ENCODE measurements at places on chromosomes 4 and X. TPM values are rescaled to one million over a fixed set of nuclear protein-coding genes. Genes with fewer than 3 reads are reported as not detected.

DNA sequence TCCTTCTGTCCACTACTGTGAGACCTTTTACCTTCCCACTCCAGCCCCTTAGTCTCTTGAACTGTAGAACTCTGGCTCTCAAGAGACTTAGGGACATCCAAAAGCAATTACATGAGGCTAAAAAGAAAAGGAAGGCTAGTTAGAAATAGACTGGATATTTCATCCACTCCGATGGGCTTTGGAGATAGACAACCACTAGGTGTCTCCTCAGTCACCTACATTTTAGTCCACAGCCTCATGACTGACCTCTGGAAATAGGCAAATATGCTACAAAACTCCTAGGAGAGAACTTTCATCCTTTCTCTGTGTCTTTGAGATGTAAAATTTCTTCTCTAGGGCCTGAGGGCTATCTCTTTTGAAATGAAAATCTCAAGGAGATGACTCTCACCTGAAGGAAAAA, 45.1 kb upstream of the LAMP2 start:
- no peak for DNase-seq

The DCAF12L1 gene
- not detected for polyA plus RNA-seq

- no peak for DNase-seq
Measured at GRCh38 chrX:155923200-155923599, 42.1 kb downstream of the VAMP7 start.

The USP17L17 gene
- not detected for polyA plus RNA-seq

The ZBTB49 gene
- 1.9 TPM for polyA plus RNA-seq

GRCh38 chr4:158020176-158020575, 152.6 kb downstream of the GASK1B start:
- DNase-seq = peak; percentile 84

GRCh38 chr4:128234836-128235235, 52.8 kb downstream of the PGRMC2 start:
- DNase-seq = no peak

DNA sequence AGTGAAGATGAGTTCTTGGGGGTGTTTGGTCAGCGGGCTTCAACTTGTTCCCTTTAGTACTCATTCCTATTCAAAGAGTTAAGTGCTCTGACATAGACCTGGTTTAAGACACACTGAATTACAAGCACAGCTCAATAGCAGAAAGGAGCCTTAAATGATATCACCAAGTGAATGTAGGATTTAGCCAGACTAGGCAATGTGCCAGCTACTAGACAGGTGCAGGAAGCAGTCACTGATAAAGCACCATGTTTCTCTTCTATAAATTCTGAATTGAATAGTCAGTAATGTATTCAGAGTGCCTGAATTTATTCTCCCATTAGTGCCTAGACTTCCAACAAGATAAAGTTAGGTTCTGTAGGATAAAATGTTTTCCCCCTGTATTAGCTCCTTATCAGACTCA, 63.6 kb downstream of the ASB9 start:
- no peak for DNase-seq

GRCh38 chr4:105709081-105709450, 482 bp downstream of the GSTCD start:
- no peak for DNase-seq

The PCYT1B gene
- polyA plus RNA-seq = not detected

GRCh38 chr4:6128221-6128850, 72.0 kb downstream of the JAKMIP1 start:
- no peak for DNase-seq

- no peak for DNase-seq
Measured at GRCh38 chrX:13044441-13044840, at the start of gene FAM9C. TSS of gene FAM9C (minus strand) at chrX:13044620. CDS start at chrX:13043789, 831 bp downstream.

The FAM114A1 gene
- polyA plus RNA-seq = 184 TPM

GRCh38 chr4:149077181-149077580, 635.0 kb upstream of the NR3C2 start:
- no peak for DNase-seq

GRCh38 chr4:150216726-150217125, 138.5 kb downstream of the DCLK2 start:
- no peak for DNase-seq

DNA sequence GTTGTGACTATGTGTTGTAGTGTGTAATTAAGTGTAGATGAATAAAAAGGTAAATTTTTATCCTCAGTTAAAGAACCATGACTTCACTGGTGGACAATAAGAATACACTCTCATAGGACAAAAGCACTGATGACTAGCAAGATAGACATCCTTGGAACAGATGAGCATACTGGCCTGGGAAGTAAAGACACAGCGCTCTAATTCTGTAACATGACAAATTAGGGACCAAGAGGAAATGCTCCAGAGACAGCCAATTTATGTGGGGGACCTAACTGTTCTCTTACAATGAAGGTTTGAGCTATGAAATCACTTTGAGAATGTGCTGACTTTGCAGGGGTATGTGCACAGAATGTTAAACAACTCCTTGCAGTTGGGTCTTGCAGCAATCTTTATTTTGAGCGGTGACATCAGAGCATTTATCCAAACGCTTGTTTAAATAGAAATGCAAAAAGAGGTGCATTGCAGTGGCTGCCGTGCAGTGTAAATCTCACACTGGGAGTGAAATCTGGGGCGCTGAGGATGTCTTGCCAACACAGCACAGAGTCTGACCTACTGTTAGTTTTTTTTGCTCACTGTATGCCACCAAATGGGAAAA, 109.3 kb downstream of the MAGEC2 start:
- DNase-seq = no peak

DNA sequence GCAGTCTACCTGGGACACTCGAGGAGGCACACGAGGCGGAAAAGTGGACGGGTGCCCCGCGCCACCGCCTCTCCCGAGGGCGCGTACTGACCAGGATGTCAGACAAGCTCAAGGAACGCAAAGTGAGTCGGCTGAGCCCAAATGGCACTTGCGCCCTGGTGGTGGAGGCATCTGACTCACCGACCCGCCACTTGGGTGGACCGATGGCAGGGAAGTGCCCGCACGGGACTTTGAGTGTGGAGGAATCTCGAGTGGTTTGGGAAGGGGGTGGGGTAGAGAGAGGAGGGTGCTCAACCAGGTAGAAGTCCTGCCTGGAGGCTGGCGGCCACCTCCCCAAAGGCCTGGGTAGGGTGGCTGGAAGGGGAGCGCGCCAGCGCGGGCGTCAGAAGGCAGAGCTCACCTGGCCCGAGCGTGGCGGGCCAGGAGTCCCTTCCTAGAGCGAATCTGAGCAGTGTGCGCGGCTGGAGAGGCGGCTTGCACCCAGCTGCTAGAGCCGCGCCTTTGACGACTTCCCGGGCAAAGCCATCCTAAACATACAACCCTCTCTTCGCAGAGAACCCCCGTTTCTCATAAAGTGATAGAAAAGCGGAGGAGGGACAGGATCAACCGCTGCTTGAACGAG, 655 bp downstream of the HELT start:
- no peak for DNase-seq

- no peak for DNase-seq
Measured at GRCh38 chrX:18676050-18676449, 4.1 kb upstream of the RS1 start.

DNA sequence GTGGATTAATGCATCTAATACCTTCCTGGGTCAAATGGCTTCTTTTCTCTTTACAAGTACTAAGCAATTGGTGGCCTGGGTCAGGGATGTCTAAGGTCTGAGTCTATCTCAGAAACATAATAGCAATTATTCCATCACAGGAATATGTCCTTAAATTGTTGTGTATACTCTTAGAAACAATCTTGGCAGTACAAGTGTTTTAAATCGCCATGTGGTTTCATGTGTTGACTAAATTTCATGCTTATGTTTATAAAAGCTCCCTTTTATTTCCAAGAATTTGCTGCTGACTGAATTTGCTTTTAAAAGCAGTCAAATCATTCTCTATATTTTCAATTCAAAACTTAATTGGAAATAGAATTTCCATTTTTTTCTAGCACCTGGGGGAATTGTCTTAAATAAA, 125.3 kb upstream of the PACRGL start:
- DNase-seq = no peak

The FGFBP1 gene
- polyA plus RNA-seq = not detected

DNA sequence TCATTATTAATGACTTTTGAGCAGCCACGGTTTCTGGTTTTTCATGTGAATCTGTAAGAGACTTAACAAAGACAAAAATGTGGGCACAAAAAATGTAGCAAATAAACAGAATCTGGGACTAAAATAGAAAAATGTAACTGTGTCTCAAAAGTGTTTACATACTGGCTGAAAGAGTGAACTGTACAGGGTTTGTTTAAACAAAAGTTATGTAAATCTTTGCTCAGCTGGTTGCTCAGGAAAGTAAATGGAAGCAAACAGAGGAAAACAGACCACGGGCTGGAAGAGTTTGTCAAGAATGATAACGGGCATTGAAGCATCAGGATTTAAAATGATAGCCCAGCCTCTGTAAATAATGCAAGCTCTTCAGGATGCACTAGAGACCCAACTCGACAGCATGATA, 921.8 kb upstream of the FTHL17 start:
- no peak for DNase-seq

DNA sequence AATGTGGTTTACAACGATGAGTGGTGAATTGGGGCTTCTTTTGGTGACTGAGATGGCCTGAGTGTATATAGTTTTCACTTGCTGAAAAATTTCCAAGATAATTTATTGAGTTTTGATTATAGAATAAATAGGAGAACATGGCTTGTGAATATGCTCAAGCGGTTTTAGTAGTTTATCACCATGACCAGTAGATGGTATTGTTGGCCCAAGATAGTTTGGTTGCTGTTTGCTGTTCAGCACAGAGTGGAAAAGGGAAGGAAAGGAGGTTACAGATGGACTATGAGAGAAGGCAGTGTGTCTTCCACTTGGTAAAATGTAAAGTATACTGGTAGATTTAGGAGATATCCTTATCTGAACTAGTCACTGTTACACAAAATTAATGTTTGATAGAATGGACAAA, 55.8 kb upstream of the POU4F2 start:
- no peak for DNase-seq

DNA sequence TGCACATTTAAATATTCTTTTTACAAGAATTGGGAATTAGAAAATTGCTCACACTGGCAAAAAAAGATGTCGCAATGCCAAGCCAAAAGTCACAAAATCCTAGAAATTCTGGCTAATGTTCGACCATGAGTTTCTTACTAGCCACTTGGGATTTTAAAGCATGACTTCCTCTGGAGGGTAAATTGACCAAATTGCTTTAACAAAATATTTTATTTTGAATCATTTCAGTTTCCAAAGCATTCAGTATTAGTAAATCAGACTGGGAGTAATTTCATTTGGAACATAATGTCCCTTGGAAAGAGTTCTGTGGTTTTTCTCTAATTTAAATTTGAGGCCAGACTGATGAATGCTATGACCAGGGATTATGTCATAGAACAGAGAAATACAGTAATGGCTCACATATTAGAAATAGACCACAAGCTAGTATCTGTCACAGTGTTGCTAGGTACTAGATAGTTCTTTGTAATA, 7.6 kb upstream of the CXCL5 start:
- no peak for DNase-seq

GRCh38 chr4:86015412-86016350, 344.2 kb downstream of the MAPK10 start:
- no peak for DNase-seq

DNA sequence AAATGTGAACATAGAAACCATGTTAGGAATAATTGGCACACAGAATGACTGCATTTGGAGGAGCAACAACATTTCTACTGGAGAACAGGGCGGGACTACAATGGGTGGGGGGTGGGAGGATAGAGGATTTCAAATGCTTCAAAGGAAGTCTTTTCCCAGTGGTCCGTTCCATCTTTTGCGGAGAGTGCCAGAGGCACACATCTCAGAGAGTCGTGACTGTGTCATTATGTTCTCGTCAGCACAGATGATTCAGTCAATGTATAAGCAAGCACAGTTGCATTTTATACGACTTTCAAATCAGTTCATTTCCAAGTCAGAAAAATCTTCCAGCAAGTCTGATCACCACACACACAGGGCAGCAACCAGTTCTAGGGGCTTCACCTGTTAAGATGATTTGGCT, 22.7 kb upstream of the GPR50 start:
- no peak for DNase-seq

DNA sequence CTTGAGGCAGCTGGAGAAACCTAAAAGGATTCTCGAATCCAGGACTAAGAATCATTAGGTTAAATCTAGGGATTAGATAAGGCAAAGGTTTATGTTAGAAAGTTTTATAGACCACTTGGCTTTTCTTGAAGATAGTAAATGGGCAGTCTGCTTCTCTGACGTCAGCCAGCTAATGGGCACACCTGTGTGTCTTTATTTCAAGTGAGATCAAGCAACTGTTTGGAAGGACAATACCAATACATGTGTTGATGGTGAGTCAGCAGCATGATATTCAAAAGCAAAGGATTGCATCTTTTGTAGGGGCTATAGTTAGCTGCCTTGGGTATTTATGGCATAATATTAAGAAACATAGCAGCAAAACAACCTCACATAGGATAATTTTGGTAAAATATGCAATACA, 46.5 kb upstream of the GRPR start:
- DNase-seq = no peak

DNA sequence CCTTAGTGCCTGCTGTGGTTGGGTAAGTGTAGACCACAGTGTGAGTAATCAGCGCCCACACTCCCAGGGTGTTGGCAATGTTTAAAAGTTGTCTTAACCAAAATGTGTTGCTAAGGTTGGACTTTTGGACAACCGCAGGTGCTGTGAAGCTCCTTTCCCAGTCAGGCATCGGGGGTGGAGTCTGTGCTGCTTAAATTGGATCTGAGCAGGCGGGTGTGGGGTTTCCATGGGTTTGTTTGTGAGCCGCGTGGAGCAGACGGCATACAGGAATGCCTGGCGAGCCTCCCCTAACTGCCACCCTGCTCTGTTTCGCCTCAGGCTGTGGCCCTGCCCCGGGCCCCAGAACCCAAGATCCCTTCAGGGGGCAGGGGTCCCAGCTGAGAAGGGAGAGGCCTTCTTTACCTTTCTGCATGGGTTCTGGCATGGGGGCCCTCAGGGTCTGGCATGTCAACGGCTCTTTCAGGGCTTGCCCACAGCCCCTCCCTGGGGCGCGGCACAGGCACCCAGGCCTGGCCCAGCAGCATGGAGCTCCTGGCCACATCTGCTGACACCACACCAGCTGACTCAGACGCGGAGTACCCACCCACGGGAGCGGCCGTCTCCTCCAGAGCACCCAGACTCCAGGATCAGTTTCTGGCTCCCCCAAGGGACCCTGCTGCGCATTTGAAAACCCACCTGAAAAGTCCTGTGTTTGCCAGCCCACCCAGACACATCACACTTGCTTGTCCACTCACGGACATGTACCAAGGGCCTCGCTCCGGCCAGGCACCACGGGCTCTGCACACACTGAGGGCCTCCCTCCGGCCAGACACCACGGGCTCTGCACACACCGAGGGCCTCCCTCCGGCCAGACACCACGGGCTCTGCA, 5.1 kb upstream of the SPON2 start:
- no peak for DNase-seq

The GLUD2 gene
- 1.6 TPM for polyA plus RNA-seq

The PLS3 gene
- 165 TPM for polyA plus RNA-seq

GRCh38 chr4:742742-743311, 37.2 kb downstream of the PCGF3 start:
- no peak for DNase-seq

The TCP11X2 gene
- not detected for polyA plus RNA-seq

DNA sequence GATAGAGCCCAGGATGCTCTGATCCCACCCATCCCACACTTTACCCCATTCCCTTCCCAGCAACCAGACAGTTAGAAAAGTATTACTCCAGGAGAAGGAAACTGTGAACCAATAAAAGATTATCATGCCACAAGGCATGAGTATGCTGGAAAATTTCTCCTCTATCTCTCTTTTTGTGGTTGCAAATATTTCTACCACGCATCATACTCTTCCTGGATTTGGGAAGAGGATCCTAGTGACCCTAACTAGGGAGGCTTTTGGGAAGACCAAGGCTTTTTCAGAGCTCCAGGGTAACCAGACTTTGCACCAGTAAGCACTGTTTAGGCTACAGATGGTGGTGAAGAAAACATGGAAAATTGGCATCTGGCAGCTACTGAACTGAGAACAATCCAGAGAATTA, 257.6 kb upstream of the CLNK start:
- DNase-seq = no peak

Data from BJ (cell line).